ENCODE measurements at places on chromosomes 11 and 22.

DNA sequence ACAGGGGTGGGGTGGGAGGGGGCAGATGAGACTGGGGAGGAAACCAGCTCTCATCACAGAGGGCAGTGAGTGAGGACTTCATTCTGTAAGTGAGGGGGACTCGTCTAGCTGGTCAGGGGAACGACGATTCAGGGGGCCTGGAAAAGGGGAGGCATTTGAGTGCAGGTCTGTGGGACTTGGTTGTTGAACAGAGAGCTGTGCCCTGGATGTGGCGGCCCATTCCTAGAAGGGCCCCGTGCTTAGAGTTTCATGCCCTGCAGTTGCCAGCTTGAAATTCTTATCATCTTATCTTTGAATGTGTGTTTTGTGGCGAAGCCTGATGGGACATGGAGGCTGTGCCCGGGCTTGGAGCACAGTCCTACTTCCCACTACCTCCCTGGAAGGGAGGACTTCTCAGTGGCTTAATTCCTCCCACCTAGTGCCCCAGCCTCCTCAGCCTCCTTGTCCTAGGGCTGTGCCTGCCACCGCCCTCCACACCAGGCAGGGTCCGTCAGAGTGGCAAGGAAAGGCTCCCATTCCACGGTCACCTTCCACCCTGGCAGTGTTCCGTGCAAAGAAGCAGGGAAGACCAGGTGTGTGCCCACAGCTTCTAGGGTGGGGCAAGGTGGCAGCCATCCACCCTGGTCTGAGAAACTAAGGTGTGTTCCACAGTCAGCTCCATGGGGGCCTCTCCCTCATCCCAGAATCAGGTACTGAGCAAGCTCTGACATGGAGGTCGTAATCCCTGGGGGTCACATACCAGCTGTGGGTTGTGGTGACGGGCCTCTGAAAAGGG is 59.7 kb upstream of the LMO1 start:
- DNase-seq: no peak

- no peak for DNase-seq
These were observed 1.1 kb downstream of the HMGXB4 start for GRCh38 chr22:35258191-35258988.

- DNase-seq: peak; percentile 81
These were observed 274.4 kb downstream of the BLID start for GRCh38 chr11:121841487-121842191.

DNA sequence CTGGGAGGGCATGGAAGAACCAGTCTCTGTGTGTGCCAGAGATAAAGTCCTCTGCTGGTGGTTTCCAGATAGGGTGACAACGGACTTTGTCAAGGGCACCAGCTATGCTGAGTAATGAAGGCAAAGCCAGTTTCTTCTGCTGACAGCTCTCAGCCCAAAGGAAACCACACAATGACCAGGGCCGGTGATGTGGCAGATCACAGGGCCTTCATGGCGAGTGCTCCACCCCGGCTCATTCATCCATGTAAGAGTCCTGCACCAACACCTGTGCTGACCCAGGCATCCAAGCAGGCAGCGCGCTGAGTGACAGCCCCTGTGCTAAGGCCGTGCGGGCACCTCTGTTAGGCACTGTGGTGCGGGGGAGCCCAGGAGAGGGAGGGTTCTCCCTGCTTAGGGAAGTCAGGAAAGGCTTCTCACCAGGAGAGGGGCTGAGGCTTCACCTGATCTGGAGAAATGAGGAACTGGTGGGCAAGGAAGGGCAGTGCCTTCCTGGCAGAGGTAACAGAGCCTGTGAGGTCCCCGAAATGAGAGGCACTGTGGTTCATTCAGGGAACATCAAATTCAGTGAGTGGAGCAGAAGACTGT is 33.8 kb downstream of the TP53I11 start:
- DNase-seq: no peak

Data from HFF-Myc (cell line).